ENCODE measurements at places on chromosomes 11 and 22.

DNA sequence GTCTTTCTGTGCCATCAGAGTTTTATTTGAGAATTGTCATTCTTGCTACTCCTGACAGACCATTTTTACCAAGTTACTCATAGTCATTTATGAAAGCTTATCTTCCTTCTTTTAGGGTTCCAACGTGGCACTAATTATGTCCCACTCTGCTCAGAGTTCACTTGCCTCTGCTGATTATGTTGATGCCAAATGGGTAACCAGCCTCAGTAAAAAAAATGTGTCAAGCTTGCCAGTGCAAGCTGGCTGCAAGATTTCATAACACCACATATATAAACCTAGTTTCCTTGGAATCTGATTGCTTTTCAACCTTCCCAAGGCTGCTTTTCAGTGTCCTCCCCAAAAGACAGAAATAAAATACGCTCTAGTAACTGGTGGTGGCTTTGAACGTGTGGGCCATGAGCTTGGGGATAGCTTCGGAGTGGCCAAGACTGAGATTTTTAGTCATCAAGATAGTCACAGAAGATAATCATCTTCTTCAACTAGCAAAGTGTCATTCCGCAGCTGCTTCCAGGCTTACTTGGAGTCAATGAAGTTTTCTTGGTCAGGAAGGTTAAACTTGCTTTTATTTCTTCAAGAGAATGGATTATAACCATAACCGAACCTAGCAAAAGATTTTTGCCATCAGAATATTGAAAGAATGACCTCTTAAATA is 29.5 kb upstream of the APOA1 start:
- no peak for DNase-seq

- no peak for DNase-seq
Measured at GRCh38 chr11:124643605-124644425, 21.2 kb downstream of the TBRG1 start.

- no peak for DNase-seq
Measured at GRCh38 chr11:46617972-46618314, 590 bp downstream of the ATG13 start.

- no peak for DNase-seq
Measured at GRCh38 chr11:116895048-116895757, 57.8 kb upstream of the APOA1 start.

- DNase-seq = no peak
Measured at GRCh38 chr11:99841885-99842284, 821.1 kb downstream of the CNTN5 start.

DNA sequence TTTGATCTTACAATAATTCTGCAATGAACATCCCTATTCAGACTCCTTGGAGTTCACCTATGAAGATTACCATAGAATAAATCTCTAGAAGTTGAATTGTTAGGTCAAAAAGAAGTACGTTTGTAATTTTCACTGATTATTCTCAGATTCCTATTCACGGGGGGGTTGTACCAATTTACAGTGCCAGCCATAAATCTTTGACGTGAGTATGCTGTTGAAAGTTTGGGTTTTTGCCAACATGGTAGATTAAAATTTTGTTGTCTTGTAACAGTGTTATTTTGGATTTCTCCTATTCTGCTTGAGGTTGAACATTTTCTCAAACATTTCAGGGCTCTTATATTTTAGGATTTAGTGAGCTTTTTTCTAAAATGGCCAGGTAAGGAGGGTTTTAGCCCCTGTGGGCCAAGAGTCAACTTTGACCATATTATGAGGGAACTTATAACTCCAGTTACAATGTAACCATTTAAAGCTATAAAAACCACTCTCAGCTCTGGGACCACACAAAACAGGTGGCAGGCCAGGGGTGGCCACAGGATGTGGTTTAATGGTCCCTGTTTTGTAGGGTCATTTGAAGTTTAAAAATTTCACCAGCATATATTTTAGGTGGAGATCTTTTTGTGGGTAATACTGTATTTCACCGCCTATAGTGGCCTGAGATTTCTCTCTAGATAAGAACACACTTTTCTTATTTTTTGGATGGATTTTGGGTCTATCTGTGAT is 25.8 kb downstream of the GGTLC2 start:
- DNase-seq = no peak

GRCh38 chr11:116033931-116034553 is 529.8 kb upstream of the CADM1 start:
- DNase-seq = no peak

DNA sequence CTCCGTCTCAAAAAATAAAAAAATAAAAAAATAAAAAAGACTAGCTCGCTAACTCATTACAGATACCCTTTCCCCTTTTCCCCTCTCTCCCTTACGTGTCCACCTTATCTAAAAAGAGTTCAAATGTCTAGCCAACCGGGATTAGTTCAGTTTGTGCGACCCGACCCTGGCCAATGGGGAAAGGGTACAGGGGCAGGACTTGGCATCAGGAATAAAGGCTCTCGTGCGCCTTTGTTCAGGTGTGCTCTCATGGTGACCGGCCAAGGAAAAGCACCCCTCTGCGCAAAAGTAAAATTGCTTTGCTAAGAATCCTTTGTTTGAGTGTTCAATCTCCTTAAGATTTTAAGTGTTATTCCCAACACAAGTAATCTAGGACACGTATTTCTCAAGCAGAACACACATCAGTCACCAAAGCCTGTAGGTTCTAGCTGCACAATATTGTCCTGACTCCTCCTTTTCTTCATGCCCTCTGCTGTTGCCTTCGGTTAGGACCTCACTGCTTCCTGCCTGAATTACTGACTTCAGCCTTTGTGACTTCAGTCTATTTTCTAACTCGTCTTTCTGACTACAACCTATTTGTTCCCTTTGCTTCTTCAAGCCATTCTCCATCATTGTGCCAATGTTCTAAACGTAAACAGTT is 20.7 kb upstream of the CECR2 start:
- no peak for DNase-seq

GRCh38 chr11:10499452-10499851 is 41.5 kb downstream of the RNF141 start:
- DNase-seq = no peak

GRCh38 chr11:103413266-103413888 is 304.2 kb downstream of the DYNC2H1 start:
- DNase-seq = no peak

DNA sequence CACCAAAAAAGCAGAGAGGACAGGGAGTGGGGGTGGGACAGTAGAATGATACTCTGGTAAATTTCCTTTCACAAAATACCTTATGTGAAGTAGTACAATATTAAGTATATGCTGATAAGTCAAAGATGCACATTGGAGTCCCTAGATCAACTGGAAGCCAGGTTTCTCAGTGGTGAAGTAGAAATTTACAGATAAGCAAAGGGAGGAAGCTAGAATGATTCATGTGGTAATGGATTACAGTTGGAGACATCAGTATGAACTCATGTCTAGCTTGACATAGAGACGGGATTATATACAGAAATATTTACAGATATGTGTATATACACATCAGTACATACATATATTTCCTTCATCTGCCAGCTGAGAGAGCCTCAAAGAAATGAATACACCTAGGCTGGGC is 21.5 kb downstream of the PLEKHB1 start:
- DNase-seq = no peak

DNA sequence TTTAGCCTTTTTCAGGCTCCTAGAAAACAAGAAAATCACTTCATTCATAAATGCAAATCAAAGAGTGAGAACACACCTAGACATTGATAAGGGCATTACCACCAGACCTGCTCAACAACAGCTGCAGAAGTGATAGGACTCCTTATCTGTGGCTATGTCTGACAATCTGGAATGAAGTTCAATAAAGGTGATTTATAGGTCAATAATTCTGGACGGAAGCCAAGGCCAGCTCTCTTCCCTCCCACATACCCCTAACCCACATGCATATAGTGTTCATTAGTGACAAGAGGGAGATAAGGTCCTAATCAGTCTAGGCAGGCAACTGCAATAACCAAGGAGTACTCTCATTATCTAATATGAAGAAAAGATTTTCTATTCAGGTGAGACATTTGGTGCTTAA is 111.3 kb downstream of the ETS1 start:
- DNase-seq = no peak
